ENCODE measurements at places on chromosomes 6 and 20. TPM values are rescaled to one million over a fixed set of nuclear protein-coding genes. Genes with fewer than 3 reads are reported as not detected.

DNA sequence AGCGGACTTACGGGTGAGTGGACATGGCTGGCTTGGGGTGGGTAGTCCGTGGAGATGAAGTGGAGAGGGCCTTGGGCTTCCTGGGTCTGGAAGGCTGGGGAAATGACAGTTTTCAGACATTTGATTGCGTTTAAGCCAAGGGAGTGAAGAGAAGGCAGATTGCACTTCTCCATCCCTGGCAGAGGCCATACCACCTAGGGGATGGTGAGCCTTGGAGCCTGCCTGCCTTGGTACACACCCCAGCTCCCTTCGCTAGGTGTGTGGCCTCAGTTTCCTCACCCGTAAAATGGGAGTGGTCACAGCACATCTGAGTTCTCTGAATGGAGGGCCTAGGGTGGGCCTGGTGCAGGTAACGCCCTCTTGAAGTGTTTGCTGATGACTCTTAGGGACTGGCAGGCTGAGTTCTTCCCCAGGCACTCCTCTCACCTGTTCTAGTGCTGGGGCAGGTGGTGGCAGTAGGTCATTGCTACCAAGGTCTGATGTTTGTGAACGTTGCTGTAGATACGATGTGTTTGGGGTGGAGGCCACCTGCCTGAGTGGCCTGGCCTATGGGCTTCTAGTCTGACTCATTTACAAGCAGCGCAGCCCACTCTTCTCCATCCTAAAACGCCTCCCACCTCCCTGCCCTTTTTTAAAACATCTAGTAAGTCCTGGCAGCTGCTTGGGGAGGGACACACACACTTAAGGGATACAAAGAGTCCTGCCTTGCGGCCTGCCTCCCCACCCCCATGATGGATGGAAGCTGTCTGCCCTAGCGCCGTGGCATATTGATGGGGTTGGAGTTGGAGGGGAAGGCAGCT lies 2.3 kb downstream of the RBM38 start:
- no peaks in the 10 kb centered on the region for H3K4me1 ChIP-seq
- no peak overlapping the region for H3K4me3 ChIP-seq
- no peaks in the 10 kb centered on the region for H3K36me3 ChIP-seq
- no peak overlapping the region for H3K27ac ChIP-seq

DNA sequence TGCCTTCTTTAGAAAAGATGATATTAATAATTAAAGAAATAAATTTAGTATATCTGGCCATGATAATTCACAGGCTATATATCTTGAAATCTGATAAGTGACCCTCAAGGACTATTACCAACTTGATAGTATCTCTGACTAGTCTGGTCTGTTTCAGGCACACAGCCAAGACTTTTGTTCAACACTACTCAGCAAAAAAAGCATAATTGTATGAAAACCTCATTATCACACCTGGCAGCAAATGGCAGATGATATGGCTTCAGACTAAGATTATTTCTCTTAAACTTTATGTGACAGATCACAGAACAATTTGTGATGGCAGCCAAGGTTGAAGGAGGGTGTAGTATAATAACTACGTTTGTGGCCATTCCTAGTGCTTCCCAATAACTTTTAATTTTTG lies 114.7 kb downstream of the RWDD2A start:
- peaks cover 13% of the 10 kb centered on the region for H3K4me1 ChIP-seq
- H3K27ac ChIP-seq, result no peak overlapping the region
- no peak for DNase-seq
- no peak overlapping the region for H3K4me3 ChIP-seq

MAN1A1 gene
- total RNA-seq, result 1.3 TPM

MYL9 gene
- total RNA-seq, result 4.3 TPM

WFDC10B gene
- total RNA-seq, result not detected

Data from MCF 10A (cell line).